Hematopoietic multipotent progenitor cell (in vitro differentiated cells): ENCODE measurements at places on chromosomes 4 and X. TPM values are rescaled to one million over a fixed set of nuclear protein-coding genes. Genes with fewer than 3 reads are reported as not detected.

Gene MAP7D2
- total RNA-seq = 0.27 TPM

Gene RENBP
- total RNA-seq = 37.7 TPM

Gene PTCHD1
- total RNA-seq = under 0.01 TPM

Gene GLRB
- 0.81 TPM for total RNA-seq

Gene ADH1A
- total RNA-seq = not detected

Gene GNRHR
- total RNA-seq = not detected

Gene CYBB
- 2.7 TPM for total RNA-seq

Gene TLR3
- 3.2 TPM for total RNA-seq

Gene CT45A2
- not detected for total RNA-seq

Gene CXCL5
- not detected for total RNA-seq

Gene MTNR1A
- total RNA-seq = not detected

Gene GCNA
- 0.81 TPM for total RNA-seq

Gene HSD17B13
- 0.27 TPM for total RNA-seq

Gene PNMA5
- total RNA-seq = not detected

Gene FSTL5
- total RNA-seq = not detected

Gene CD38
- total RNA-seq = 29.9 TPM

Gene LINC00632
- total RNA-seq = 0.27 TPM

Gene IRF2
- 24.5 TPM for total RNA-seq

Gene ATP2B3
- total RNA-seq = not detected

Gene ANOS1
- total RNA-seq = 0.27 TPM

Gene STPG2
- total RNA-seq = 0.54 TPM

Gene USP27X
- 7.3 TPM for total RNA-seq

Gene PSMD10
- total RNA-seq = 33.7 TPM

Gene FDCSP
- not detected for total RNA-seq

Gene SLC16A2
- 3.5 TPM for total RNA-seq

Gene KCTD8
- total RNA-seq = under 0.01 TPM

Gene GAGE12H
- not detected for total RNA-seq

Gene DMD
- 0.54 TPM for total RNA-seq

Gene SHROOM2
- total RNA-seq = under 0.01 TPM

Gene TASL
- total RNA-seq = 14.0 TPM

Gene MAGED2
- 109 TPM for total RNA-seq

Gene CHRDL1
- total RNA-seq = 5.9 TPM

Gene KLF8
- total RNA-seq = 4.0 TPM

Gene KCND1
- total RNA-seq = 3.0 TPM

Gene SAGE1
- 0.81 TPM for total RNA-seq

Gene CDKL5
- 1.9 TPM for total RNA-seq

Gene CWH43
- not detected for total RNA-seq

Gene UGT2B17
- not detected for total RNA-seq

Gene HS3ST1
- 1.6 TPM for total RNA-seq

Gene MAGEA1
- not detected for total RNA-seq

Gene MAGEA11
- not detected for total RNA-seq

Gene APBB2
- 0.81 TPM for total RNA-seq

Gene GNL3L
- 47.4 TPM for total RNA-seq

Gene ARR3
- not detected for total RNA-seq

Gene F8A2
- not detected for total RNA-seq

Gene APOOL
- 3.0 TPM for total RNA-seq

Gene SPANXB1
- not detected for total RNA-seq

Gene FMR1NB
- total RNA-seq = not detected

Gene MAP3K15
- total RNA-seq = 0.27 TPM
